ENCODE measurements at places on chromosomes 4 and X.
A peak's percentile ranks its signal among the peaks of the same experiment; 100 is the strongest.

GRCh38 chr4:3240936-3241522, 7.9 kb upstream of the MSANTD1 start:
- no peak for DNase-seq

DNA sequence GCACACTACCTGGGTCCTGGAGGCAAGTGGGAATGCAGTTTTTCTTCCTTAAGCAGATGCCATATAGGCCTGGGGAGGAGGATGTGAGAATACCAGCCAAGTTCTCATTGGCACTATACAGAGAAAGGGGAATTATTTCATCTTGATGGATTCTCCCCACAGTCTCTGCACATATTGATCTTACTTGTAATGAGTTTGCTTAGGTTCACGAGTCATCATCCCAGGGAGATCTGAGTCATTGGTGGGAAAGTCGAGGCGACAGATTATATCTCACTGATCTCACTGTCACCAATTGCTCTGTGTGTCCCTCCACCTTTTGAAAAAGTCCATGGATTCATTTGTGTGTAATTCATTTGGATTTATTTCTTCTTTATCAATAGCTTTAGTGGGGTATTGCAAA, 156.8 kb downstream of the AR start:
- DNase-seq, result no peak

DNA sequence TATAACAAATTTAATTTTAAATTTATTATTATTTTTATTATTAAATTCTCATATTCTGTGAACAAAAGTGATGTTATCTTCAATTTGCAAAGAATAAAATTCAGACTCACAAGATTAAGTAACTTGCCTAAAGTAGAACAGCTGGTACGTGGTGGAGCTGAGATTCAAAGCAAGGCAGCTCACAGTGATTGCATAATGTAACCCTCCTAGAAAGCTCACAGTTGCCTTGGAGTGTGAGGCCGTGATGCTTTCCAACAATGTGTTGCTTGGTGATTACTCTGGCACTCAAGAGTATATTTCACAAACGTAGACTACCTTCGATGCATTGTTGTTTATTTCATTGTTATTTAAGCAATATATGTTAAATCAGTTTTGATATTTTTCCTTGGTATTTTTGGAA, 1039.2 kb upstream of the PABPC4L start:
- DNase-seq, result no peak

DNA sequence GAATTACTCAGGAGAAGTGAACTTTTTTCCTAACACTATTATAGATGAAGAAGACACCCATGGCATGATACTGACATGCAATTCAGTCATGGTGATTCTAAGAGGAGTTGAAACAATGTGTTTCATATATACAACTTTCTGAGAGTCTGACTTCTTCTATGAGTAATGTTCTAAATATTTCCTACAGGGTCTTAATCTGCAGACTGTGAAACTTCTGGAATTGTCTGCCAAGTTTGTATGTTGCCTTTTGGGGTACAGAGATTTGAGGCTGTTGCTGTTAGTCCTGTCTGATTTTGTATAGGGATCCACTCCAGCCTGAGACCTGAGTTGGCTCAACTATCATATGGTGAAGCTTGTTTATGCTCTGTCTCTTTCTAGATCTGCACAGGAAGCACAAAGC, 160.6 kb upstream of the GATB start:
- peak; percentile 62 for DNase-seq

DNA sequence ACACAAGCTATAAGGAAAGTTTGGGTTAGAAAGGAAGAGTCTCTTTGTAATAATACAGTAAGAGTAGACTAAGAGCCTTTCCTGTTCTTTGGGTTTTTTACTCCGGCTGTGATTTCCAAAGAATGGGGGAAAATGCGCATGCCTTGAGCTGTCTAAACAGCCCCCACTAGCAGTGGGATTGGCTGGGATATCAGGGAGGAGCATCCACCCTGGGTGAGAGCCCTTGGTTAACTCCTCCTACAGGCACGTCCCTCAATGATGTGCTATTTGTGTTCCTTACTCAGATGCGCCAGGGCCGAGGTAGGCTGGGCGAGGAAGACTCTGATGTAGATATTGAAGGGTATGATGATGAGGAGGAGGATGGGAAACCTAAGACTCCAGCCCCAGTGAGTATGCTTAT, 74.0 kb upstream of the OGT start:
- DNase-seq, result no peak
